ENCODE measurements at places on chromosomes 5 and 9. TPM values are rescaled to one million over a fixed set of nuclear protein-coding genes. Genes with fewer than 3 reads are reported as not detected.
A peak's percentile ranks its signal among the peaks of the same experiment; 100 is the strongest.

Gene CER1
- total RNA-seq = 0.99 TPM

GRCh38 chr5:174425964-174426290 lies 298.5 kb upstream of the MSX2 start:
- DNase-seq = no peak

DNA sequence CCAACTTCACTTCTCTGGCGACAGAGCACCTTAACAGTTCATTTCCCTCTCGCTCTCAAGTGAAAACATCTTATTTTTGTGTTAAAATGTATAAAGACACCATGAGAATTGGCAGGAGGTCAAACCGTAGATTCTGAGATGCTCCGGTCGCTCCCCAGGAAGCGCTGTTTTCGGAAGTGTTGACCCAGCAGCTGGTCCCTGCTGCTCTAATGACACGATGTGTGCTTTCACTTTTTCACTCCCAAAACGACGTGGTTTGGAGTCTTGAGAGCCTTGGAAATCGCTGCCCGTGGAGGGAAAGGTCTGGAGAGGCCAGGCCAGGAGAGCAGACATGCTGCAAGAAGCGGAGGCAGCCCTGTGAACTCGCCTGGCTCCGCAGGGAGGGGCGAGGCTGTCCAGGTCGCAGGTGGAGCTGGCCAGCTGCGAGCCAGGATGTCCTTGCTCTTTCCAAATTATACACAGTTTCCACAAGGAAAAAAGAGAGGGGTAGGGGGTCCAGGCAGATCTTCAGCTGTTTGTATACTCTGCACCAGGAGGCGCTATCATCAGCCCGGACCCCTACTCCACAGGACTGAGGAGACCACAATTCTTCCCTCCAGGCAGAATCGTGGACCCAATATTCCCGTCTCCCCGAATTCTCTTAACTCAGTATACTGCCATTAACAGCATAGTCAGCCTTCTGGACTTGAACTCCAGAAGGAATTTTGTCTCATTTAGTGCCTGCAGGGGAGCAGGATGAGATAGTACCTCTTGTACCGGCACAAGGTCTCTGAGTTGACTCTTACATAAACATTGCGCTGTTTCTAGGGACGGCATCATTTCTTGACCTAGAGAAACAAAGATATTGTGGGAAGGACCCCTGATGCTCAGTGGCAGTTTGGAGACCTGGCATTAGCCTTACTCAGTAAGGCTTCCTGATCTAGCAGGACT lies 248.6 kb upstream of the ANKRD55 start:
- no peak for DNase-seq

GRCh38 chr9:93164085-93164484 lies 19.9 kb upstream of the WNK2 start:
- DNase-seq = no peak

- no peak for DNase-seq
Measured at GRCh38 chr9:108083160-108083750, 593.7 kb upstream of the KLF4 start.

DNA sequence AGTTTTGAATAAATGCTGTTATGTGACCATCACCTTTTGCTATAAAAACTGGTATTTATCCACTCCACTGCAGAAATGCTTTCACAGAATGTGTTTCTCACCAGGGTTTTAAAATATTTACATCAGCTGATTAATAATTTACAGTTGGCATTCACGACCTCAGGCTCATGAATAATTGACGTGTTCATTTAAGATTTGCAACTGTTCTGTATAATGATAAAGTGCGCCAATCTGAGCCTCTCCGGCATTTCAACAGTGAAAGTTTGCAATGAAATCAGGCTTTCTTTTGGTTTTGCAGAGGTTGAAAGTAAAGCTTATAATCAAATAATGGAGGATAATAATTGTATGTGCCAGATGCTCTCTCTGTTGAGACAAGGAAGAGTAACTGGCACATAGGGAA lies 434.9 kb downstream of the ICE1 start:
- DNase-seq = no peak

Gene RETREG1
- total RNA-seq = 11.6 TPM

DNA sequence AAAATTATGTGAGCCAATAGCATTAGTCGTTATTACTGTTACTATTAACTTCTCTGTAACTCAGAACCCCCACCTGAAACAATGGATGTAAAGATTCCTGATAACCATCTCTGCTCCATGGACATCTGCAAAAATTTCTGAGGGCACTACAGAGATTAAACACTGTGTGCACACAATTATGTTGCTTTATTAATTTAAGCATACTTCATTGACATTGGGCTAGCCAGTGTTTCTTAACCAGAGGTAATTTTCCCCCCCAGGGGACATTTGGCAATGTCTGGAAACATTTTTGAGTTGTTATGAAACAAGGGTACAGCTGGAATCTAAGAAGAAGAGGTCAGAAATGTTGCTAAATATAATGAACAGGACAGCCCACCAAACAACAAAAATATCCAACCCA lies 19.3 kb downstream of the SLIT3 start:
- DNase-seq = no peak

DNA sequence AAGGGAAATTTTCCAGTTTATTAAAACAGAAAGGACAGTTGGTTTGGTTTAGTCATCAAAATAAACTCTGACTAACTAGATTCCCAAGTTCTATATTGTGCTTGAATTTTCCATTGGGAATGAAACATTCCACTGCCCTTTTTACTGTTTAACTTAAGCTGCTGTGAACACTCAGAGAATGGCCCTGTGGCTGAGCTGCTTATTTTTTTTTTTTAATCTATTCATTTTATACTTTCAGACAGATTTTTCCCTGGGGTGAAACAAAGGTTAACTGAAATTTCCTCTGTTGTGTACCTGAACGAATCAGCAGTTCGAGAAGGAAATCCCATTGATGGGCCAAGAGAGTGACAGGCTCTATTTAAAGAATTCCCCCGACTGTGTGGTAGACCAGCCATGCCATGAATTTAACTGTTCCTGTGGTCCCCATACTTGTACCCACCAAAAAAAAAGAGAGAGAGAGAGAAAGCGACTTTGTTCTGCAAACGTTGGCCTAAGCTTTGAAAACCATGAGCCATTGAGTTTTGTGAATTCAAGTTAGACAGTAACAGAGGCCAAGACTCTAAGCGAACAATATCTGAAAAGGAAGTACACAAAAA lies 138.7 kb upstream of the GRHPR start:
- no peak for DNase-seq

DNA sequence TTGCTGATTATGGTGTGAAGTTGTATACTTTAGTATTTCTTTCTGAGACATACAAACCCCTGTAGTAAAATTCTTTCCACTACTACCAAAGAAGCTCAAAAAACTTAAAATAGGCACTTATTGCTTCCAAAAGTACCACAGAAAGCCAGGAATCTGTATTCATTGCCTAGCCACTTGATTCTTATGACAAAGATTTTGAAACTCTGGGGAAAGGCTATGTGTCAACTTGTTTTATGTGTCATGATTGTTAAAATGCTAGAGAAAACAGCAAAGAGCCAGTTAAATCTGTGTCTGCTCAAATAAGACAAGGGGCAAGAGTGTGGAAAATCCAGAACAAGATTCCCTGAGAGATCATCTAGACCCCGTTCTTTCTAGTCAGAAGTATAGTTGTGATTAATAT lies 6.0 kb downstream of the KIF2A start:
- DNase-seq = no peak

Gene HTR4
- 0.29 TPM for total RNA-seq

Gene LECT2
- total RNA-seq = not detected

DNA sequence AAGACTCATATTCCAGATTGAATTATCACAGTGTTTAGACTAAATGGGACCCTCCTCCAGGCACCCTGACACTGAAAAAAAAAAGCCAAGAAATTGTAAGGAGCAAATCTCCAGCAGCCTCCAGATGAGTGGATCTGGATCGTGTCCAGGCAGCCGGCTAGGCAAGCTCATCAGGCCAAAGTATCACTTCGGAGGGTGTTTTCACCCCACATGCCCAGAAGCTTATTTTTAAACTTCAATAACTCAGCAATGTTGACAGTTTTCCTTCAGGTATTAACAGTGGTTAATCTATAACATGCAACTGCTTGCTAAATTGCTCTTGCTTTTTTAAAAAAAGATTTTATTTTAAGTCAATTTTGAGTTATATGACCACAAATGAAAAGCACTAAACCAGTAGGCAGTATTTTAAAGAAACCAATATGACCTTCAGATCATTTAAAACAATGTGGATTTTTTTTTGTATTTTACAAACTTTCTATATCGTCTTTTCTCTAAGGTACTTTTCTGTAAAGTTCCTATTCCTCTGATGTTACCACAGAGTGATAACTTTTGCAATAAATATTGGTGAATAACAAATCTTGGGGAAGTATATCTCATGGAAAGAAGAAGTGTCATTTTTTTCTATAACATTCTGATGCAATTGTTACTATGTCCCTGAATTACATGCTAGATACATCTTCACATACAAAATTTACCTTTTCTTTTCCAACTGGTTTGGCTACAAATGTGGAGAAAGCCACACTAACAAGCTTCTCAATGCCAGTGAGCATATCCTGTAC lies 30.7 kb downstream of the ACOT12 start:
- no peak for DNase-seq

GRCh38 chr9:92763721-92764380 lies 782 bp downstream of the BICD2 start:
- no peak for DNase-seq

Gene SHOC1
- total RNA-seq = not detected

Gene PGM5
- total RNA-seq = 5.8 TPM

DNA sequence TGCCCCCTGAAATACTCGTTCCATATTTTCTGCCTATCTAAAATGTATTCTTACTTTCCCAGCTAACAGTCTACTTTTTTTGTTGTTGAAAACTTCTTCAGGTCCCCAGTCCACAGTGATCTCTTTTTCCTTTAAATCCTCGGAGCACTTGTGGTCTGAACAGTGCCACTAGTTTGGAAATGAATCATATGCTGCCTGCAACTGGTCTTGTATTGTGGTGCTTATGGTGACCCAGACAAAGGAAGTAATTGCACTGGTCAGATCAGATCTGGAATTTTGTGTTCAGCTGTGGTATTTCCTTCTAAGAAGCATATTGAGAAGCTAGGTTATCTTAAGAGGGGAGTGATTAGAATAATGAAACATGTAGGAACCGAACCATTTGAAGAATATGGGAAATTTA lies 2.9 kb downstream of the UNC13B start:
- no peak for DNase-seq

Gene FOXD4
- 0.17 TPM for total RNA-seq

Gene PRDM9
- not detected for total RNA-seq

DNA sequence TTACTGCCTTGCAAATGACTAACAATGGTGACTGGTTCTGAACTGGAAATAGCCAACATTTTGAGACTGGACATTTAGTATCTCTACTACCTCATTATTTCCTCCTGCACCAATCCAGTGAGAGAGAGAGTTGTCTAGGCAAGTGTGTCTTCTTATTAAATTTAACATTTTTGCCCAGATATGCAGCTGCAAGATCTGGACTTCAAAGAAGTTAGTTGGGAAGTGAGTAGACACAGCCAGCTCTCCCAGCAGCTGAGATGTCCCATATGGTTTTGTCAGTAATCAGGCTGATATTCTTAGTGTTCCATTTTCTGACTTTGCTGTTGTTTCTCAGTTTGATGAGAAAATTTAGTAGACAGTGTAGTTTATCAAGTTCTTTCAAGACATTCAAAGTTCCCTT lies 1778.8 kb upstream of the CDH6 start:
- no peak for DNase-seq

DNA sequence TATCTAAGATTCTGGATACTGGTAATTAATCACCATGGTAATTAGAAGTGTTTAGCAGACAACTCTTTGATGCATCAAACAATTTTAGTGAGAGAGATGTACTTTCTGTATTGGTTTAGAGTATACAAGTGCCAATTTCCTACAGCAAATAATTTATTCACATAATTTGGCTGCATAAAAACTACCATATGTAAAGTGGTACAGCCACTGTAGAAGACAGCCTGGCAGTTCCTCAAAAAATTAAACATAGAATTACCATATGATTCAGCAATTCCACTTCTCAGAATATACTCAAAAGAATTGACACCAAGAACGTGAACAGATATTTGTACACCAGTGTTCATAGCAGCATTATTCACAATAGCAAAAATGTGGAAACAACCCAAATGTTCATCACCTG lies 36.2 kb downstream of the PHAX start:
- DNase-seq = no peak

Gene PRLR
- 6.7 TPM for total RNA-seq

- no peak for DNase-seq
Measured at GRCh38 chr5:60852940-60853339, 8.9 kb upstream of the ELOVL7 start.

DNA sequence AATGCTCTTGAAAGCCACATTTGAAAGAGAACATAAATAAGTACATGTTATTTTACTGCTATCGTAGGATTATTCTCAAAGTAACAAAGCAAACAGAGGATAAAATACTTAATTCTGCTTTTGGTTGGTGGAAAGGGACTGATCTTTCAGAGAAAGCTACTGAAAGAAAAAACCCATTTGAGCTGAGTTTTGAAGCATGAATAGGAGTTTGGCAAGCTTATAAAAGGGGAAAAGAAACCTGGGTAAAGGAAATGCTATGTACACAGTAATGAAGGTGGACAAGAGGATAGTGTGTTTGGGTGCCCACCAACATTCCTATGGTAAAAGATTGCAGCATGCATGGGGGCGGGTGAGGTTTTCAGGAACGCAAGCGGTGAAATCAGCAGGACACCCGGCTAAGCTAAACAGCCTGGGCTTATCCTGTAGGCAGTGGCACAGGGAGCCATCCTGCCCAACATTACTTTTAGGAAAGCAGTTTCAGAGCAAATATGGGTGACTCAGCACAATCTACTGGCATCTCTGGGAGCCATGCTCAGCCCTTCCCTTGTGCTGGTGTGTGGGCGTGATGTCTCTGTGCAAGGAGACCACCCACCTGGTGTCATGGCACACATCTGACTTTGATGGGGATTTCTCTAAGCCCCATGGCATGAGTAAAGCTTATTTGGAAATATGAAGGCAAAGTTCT lies 673.9 kb upstream of the KLF4 start:
- no peak for DNase-seq

Gene PCDHGA3
- 0.27 TPM for total RNA-seq

Gene BTNL9
- total RNA-seq = 0.39 TPM

GRCh38 chr9:89814340-89815040 lies 209.7 kb downstream of the GADD45G start:
- DNase-seq = peak; percentile 65

- no peak for DNase-seq
Measured at GRCh38 chr9:102569436-102569835, 425.7 kb upstream of the CYLC2 start.

Data from type B pancreatic cell (in vitro differentiated cells).